Stimulated activated CD8-positive, alpha-beta memory T cell treated with anti-CD3 and anti-CD28 coated beads, Interleukin-4, amount 100 ng/mL, for 1 hour (primary cell): ENCODE measurements at places on chromosomes 3 and 15.

DNA sequence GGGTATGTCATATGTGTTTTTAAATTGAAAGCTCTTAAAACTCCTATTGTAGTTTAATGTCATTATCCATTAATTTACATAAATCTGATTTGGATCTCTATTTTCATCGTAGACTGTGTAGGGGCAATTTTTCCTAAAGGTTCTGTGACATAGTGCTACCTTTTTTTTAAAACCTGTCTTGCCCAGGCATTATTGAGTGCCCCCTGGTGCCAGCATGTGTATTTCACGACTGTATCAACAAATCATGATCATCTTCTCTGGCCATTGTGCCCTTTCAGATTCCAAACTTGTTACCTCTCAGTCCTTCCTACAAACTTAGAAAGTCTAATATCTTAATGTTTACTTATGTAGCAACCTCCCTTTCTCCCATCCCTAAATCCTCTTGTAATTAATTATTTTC is 97.2 kb upstream of the FLNB start:
- DNase-seq = no peak

- no peak for DNase-seq
Observed at GRCh38 chr3:33575311-33575710, 135.1 kb upstream of the UBP1 start.

DNA sequence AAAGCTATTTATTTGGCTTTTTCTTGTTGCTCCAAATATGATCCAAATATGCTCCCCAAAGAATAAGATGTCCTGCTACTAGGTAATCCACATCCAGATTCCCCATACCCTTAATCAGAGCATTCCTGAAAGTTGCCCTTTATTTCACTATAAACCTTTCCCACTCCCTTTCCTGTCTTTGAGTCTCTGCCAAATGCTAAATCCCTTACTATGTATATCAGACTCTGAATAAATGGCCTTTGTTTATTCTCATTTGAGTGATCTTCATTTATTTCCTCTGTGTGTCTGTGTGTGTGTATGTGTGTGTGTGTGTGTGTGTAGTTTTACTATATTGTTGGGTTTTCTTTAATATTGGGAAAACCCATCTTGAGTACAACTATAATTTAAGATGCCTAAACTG is 7.0 kb upstream of the SPICE1 start:
- DNase-seq = no peak

DNA sequence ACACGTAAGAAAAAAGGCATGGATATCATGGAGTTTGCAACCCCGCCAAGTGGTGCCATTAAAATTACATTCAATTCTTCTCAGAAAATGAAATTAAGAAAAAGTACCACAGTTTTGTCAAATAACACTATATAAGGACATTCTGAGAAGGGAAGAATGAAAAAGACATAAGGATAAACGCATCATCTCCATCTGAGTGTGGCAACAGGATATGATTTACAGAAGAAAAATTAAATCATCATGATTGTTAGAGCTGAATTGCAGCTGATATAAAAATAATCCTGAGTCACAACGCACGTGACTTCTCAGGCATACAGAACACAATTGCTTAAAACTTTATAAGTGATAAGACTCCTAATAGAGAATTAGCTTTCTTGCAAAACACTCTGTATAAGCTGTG is 133.8 kb downstream of the GREM1 start:
- no peak for DNase-seq

GRCh38 chr3:86249833-86250232 is 741.1 kb downstream of the VGLL3 start:
- DNase-seq = no peak
